ENCODE measurements at places on chromosomes 13 and 19.

- no peak for DNase-seq
Observed at GRCh38 chr19:27718234-27718633, 1494.7 kb downstream of the UQCRFS1 start.

GRCh38 chr19:3360421-3361383 is 5.7 kb upstream of the NFIC start:
- DNase-seq: peak; percentile 46

DNA sequence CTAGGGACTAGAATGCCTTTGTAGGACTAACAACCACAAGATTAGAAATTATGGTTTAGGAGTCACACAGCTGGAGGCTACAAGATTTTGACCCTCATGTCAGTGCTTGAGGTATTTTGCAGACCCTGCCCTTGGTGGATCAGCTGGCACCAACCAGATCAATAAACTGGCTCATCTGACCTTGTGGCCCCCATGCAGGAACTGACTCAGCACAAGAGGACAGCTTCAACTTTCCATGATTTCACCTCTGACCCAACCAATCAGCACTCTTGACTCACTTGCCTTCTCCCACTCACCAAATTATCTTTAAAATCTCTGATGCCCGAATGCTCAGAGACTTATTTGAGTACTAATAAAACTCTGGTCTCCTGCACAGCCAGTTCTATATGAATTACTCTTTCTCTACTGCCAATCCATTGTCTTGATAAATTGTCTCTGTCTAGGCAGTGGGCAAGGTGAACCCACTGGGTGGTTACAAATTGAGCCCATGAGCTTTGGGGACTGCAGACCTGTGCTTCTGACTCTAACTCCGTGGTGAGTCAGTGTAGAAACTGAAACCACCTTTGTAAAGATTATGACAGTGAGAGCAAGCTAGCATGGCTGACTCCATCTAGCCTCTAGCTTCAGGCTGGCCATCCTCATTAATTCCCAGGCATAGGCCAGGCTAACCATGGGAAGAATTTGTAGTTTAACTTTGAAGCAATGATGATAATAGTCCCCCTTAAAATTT is 33.9 kb upstream of the CEACAM8 start:
- no peak for DNase-seq

- DNase-seq: peak; percentile 12
Observed at GRCh38 chr19:52094526-52095130, 937 bp downstream of the ZNF841 start.

DNA sequence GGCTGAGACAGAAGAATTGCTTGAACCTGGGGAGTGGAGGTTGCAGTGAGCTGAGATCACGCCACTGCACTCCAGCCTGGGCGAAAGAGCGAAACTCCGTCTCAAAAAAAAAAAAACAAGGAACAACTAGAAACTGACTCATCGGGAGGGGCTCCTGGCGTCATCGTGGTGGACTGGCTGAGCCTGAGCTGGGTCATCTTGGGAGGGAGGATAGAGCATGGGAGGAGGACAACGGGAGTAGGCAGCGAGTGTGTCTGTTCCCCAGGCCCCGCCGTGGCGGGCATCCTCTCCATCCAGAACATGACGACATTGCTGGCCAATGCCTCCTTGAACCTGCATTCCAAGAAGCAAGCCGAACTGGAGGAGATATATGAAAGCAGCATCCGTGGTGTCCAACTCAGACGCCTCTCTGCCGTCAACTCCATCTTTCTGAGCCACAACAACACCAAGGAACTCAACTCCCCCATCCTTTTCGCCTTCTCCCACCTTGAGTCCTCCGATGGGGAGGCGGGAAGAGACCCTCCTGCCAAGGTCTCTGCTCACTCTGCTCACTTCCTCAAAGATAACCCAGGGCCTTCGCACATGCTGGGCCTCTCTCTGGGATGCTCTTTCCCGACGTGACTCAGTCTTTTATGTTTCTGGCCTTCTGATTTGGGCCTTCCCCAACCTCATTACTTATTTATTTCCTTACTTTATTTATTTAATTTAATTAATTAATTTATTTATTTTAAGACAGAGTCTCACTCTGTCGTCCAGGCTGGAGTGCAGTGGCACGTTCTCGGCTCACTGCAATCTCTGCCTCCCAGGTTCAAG is 16.6 kb downstream of the DDX39A start:
- peak; percentile 88 for DNase-seq
